Stimulated activated CD8-positive, alpha-beta memory T cell treated with anti-CD3 and anti-CD28 coated beads, Interleukin-15, amount 100 ng/mL, for 24 hours (primary cell): ENCODE measurements at places on chromosomes 4 and X.

DNA sequence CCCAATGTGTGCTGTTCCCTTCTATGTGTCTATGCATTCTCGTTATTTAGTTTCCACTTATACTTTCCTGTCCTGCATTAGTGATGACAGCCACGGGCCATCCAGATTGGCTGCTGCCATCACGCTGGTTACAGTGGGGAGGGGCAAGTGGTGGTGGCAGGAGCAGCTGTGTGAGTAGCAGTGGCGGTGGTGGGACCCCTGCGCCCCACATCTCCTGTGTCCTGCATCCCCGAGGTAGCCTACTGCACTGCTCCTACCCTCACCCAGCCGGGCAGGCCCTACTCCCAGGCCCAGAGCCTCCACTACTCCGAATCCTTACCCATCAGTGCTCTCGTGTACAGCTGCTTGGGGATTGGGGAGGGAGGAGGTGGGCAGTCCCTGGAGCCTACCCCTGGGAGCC, 798.7 kb upstream of the AGA start:
- no peak for DNase-seq

GRCh38 chr4:95183656-95184408, 364.9 kb downstream of the UNC5C start:
- DNase-seq = no peak

- no peak for DNase-seq
These were observed 71.0 kb downstream of the PRRG1 start for GRCh38 chrX:37420185-37420584.

- DNase-seq = no peak
These were observed 73.6 kb downstream of the DHRSX start for GRCh38 chrX:2427147-2427546.

DNA sequence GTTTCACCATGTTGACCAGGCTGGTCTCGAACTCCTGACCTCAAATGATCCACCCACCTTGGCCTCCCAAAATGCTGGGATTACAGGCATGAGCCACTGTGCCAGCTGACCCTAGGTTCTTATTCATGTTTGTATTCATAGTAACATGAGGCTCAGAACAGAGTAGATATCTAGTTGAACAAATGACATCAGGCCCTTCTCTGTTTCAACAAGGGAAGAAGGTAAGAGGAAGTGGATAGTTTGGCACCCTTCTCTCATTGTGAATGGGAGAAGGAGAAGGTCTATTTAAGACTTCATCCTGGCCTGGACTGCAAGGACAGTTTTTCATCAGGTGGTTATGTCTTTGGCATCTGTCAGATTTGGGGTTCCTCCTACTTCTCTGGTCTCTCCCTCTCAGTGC, 13.8 kb downstream of the GJB1 start:
- DNase-seq = no peak

DNA sequence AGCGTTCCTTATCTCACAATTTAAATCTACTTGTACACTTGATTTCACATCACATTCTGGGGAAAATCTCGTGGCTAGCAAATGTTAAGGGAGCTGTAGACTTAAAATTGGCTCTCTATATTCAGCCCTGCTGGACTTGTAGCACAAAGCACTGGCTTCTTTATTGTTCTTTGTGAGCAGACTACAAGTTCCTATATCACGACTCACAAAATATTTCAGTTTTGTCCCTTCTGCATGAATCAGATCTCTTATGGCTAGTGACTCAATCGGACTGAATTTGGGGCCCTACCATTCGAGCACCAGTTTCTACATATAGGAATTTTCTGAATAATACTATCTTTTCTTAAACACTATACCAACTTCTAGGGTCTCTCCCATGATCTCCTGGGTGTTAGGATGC, 390.1 kb downstream of the ADAM29 start:
- DNase-seq = no peak

DNA sequence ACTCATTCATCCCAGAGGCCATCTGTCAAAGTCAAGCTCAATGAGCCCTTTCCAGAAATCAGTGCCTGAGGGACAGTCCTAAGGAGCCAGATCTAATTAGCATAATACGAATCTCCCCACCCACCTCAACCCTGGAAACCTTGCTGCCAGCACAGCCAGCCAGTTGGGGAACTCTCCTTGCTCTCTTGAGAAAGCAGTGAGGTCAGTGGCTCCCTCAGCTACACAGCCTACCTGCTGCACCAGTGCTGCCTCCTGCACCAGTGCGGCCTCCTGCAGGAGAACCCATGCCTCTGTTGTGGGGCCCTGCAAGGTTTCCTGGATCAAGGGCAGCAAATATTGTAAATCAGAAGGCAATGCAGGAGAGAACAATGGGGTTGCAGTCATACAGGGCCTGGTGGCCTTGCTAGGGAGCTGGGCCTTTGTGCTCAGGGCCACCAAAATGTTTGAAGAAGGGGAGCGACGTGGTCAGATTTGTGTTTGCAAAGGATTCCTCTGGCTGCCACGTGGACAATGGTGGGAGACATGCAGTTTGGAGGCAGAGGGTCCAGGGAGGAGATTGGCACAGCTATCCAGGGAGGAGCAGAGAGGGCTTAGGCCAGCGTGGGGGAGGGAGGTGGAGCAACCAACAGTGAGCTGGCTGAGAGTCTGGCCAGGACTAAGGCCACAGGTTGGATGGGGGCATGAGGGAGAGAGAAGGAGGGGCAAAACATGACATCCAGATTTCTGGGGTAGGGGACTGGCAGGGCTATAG, 124.3 kb upstream of the MAMLD1 start:
- DNase-seq = no peak

DNA sequence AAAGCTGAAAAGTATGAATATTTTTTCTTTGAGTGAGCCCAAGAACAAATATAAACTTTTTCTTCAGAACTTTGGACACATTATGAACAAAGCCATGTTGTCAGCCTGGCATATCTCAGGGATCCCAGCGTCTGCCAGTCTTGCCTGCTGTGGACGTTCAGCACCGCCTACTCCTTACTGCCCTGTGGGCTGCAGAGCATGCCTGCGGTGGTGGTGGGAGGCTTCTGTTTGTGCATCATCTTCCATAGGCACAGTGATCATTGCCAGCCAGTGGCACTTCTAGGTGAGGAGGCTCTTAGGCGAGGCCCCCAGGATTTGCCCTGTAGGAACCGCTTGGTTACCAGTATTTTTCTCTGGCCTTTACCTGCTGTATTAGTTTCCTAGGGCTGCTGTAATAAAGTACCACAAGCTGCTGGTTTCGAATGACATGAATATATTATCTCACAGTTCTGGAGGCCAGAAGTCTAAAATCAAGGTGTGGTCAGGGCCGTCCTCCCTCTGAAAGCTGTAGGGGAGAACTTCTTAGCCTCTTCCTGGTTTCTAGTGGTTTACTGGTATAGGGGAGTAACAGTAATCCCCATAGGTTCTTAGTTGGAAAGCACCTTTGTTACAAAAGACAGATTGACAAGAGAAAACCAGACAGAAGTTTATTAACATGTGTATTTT, 15.4 kb downstream of the ANXA3 start:
- no peak for DNase-seq

DNA sequence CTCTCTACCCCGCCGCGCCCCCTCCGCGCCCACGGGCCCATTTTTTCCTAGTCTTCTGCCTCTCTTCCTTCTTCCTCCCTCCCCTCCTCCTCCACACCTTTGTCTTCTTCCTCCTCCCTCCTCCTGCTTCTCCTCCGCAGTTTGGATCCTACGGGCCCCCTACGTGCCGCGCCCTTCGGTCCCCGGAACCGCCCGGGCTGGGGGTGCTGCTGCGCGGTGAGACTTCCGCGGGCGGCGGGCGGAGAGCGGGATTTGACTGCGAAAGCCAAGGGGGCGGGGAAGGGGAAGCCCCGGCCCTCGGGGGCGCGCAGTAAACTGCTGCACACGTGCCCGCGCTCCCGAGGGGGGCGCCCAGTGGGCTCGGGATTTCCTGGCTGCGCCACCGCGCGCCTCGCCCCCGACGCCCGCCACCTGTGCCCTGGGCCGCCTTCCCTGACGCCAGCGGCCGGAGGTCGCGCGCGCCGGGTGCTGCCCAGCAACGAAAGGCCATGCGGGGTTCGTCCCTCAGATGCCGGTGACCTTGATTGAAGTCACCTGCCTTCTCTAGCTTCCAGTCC, 3.3 kb upstream of the NKX3-2 start:
- no peak for DNase-seq

- no peak for DNase-seq
These were observed 182.8 kb upstream of the MAP3K15 start for GRCh38 chrX:19698122-19698521.

GRCh38 chr4:3237712-3238560, 11.0 kb upstream of the MSANTD1 start:
- DNase-seq = no peak

DNA sequence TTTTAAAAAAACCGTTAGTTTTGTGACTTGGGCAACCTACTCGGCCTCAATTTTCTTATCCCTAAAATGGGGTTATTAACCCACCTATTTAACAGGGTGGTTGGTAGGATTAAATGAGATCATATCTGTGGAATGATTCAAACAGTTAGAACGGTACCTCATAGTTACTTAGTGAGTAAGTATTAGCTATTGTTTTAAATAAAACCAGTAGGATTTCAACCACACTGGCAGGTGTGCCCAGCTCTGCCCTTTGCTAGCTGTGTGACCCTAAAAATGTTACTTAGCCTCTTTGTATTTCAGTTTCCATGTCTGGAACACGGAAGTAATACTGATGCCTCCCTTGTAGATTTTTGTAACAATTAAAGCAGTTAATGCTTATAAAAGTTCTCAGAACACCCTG, 225.8 kb upstream of the SPRY1 start:
- no peak for DNase-seq

- DNase-seq = no peak
These were observed 57.9 kb downstream of the TKTL2 start for GRCh38 chr4:163415668-163416067.

GRCh38 chr4:38136604-38137003, 176.4 kb downstream of the PTTG2 start:
- DNase-seq = no peak

DNA sequence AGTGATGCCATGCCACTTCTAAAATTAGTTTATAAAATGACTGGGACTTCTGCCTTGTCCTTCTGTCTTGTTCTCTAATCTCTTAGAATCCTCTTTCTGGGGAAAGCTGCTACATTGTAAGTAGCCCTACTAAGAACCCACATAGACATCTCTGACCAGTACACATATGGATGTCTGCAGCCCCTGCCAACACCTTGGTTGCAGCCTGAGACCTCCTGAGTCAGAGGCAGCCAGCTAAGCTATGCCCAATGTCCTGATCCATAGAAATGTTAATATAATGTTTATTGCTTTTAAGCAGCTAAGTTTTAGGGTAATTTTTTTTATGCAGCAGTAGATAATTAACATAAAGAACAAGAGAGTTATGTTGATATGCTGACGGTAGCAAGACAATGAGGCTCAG, 1029.5 kb upstream of the INTU start:
- no peak for DNase-seq

GRCh38 chrX:119667111-119667878, 25.7 kb downstream of the SEPTIN6 start:
- no peak for DNase-seq

- no peak for DNase-seq
These were observed 15.1 kb upstream of the AFF1 start for GRCh38 chr4:86919561-86920223.

GRCh38 chr4:7381890-7382633, 52.7 kb downstream of the PSAPL1 start:
- DNase-seq = no peak

GRCh38 chr4:107855723-107856122, 31.0 kb downstream of the SGMS2 start:
- DNase-seq = no peak

DNA sequence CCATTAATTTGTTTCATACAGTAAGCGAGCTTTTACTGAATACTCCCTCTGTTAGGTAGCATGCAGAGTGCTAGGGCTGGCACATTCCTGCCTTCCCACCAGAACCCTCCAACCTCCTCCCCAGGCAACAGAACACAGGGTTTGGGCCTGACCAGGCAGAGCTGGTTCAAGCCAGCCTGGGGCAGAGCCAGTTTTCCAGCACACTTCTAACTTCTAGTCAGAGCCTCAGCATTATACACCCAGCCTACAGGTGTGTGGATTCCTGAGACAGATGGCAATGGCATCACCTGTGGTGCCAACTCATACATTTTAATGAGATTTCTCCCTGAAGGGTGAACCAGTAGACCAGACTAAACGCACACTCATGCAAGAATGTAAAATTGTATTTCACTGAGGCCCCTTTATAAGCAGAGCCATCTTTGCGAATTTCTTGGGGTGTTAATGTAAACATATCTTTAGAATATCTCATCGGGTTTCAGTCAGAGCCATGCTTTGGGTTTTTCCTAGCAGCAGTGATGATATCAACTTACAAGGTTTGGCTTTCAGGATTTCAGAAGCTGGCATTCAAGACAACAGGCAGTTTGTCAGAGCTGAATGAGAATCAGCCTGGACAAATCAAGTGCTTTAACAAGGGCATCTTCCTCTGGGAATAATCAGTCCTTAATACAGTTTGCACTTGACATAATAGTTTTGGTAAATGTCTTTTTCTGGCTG, 92.0 kb downstream of the GATB start:
- DNase-seq = no peak

GRCh38 chr4:112942997-112943396, 106.5 kb upstream of the ANK2 start:
- no peak for DNase-seq

DNA sequence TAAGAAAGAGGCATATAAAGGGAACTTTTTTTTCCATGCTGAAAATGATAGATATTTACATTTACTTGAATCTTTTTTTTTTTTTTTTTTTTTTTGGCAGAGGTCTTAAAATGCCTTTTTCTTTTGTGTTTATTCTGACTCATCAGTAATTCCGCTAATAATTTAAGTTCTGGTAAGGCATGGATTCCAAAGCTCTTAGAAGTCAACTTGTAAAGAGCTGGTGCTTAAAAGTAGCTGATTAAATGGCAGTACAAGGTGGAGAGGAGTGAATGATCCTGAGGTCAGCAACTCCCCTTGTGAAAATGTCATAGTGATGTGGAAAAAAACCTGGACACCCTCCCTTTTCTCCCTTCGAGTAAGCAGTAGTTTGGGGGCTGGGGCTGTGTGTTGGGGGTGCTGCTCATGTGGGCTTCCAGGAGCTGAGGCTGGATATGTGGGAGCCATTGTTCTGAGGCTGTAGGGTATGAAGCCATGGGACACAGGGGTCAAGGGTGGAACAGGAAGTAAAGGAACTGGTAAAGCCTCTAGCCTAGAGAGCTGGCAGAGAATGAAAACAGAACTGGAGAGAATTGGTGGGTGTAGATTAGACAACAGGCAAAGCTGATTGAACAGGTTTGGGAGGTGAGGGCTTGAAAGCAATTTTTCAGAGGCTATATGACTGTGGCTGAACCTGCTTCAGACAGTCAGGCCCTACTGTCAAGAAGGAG, 41.0 kb upstream of the PITX2 start:
- DNase-seq = no peak

GRCh38 chr4:185480016-185480732, 8.6 kb upstream of the CCDC110 start:
- no peak for DNase-seq

DNA sequence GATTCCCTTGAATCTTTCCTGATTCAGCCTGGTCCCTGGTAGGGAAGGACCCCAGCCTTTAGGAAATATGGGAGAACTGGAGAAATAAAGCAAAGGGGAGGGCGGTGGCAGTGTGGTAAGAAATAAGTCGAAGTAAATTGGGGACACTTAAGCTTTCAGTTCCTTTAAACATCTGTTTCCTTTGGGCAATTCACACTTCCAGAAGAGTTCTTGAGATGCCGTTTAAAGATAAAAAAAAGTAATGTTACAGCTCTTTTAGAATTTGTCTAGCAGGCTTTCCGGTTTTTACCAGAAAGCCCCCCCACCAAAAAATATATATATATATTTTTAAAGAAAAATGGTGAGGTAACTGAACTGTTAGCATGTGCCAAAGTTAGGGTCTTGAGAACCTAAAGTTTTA, 46.6 kb downstream of the TSPAN7 start:
- no peak for DNase-seq

- no peak for DNase-seq
These were observed 16.0 kb upstream of the GRPEL1 start for GRCh38 chr4:7083597-7084563.

- no peak for DNase-seq
These were observed 31.4 kb upstream of the NFKB1 start for GRCh38 chr4:102469806-102470205.
